Naive thymus-derived CD4-positive, alpha-beta T cell (primary cell): ENCODE measurements at places on chromosomes 13 and 19. TPM values are rescaled to one million over a fixed set of nuclear protein-coding genes. Genes with fewer than 3 reads are reported as not detected.

DNA sequence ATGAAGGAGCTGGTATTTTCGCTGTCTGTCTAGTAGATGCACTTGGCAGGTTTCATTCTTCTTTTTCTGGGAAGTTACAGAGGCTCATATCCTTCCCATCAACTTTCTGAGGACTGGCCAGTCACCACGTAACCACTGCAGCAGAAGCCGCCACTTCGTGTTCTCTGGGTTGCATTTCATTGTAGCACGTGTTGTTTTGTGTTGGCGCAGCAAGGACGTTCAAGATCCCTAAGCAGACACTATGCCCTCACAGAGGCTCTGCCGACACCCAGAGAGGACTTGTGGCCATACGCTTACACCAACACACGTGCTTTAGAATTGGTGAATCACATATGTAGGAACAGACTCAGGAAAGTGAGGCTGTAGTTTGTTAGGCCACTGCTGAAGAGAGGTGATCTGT lies 42.2 kb upstream of the TEX29 start:
- no peak overlapping the region for H3K4me3 ChIP-seq
- no peak for DNase-seq
- no peak overlapping the region for H3K27ac ChIP-seq
- no peaks in the 10 kb centered on the region for H3K27me3 ChIP-seq

DNA sequence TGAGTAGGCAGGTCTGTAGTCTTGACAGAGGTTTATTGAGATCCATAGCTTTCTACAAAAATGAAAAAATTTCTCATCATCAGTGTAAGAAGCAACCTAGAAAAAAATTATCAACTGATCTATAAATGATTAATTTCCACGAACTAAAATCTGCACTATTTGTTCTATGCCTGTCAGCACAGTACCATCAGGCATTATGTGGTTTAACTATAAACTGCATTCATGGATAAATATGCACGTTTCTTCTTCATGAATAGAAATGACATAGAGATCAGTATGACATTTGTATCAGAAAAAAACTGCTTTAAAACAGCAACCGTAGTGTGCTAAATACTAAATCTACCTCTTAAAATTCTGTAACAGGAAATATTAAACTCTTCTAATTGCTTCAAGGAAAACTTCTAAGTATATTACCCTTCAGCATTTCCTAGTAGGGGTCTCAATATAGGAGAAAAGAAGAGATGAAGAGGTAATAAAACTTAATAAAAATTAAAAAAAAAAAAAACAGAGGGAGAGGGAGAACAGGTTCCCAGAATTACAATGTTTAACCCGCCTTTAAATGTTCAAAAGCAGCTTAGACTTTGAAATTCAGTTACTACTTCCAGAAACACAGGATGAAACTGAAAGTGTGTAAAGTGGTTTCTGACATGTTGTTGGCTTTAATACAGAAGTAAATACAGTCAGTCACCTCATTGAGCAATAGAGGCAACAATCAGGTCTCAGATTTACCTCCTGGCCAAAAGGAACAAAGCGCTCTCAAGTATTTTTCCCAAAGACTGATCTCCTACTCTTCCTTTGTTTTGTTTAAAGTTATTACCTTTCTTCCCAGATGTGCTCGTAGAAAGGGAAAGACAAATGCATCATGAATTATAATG lies 144.4 kb downstream of the DIAPH3 start:
- no peak for DNase-seq
- H3K4me1 ChIP-seq: no peaks in the 10 kb centered on the region
- H3K36me3 ChIP-seq: no peaks in the 10 kb centered on the region
- no peak overlapping the region for H3K4me3 ChIP-seq
- no peaks in the 10 kb centered on the region for H3K27me3 ChIP-seq

GRCh38 chr13:34421858-34422475 lies 520.1 kb upstream of the NBEA start:
- H3K27me3 ChIP-seq: no peaks in the 10 kb centered on the region
- H3K36me3 ChIP-seq: no peaks in the 10 kb centered on the region
- no peak for DNase-seq
- no peak overlapping the region for H3K4me3 ChIP-seq

ZNF724 gene
- 4.3 TPM for polyA plus RNA-seq
